Tongue (tissue), 3 donors: ENCODE measurements at places on chromosomes 5 and 9. TPM values are rescaled to one million over a fixed set of nuclear protein-coding genes. Genes with fewer than 3 reads are reported as not detected.

GRCh38 chr9:131105952-131106351 lies 9.6 kb downstream of the AIF1L start:
- no peak for DNase-seq

DNA sequence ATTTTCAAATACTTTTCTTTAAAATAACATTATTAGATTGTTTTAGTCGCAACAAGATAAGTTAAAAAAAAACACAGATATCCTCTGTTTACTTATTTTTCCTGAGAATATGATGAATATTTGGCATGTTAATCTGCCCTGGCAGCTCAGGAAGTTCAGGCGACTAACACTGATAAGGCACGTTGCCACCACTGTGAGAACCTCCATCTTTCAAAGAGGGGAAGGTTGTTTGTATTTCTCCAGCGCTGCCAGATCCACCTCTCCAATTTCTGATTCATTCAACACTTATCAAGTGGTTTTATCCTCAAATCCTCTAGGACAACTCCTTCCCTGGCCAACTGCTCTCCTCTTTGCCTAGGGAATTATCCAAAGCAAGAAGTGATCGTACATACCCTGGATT lies 21.8 kb downstream of the CTNNAL1 start:
- no peak for DNase-seq

- DNase-seq: no peak
Observed at GRCh38 chr5:85484982-85485574, 1100.4 kb upstream of the EDIL3 start.

DNA sequence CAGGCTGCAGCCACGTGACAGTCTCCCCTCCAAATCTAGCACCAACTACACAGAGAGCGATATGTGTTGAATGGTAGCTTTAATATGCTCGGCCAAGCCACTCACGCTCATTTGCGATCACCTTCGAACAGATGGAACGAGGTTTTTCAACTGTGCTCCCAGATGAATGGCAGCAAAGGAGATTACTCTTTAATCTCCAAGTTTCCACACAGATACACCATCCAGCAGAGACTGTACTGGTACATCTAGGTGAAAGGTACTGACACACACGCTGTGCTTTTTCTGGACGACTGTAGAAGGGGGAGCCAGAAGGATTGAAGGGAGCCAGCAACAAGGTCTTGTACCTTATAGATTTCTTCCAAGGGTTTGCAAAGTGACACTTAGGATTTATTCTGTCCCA lies 263.9 kb downstream of the NR3C1 start:
- DNase-seq: no peak

- no peak for DNase-seq
Observed at GRCh38 chr5:102809033-102809432, 53.9 kb downstream of the PAM start.

GRCh38 chr5:62577488-62577887 lies 1.1 kb upstream of the LRRC70 start:
- DNase-seq: no peak

GRCh38 chr9:93003552-93004407 lies 54.7 kb upstream of the SUSD3 start:
- DNase-seq: peak; percentile 66

DNA sequence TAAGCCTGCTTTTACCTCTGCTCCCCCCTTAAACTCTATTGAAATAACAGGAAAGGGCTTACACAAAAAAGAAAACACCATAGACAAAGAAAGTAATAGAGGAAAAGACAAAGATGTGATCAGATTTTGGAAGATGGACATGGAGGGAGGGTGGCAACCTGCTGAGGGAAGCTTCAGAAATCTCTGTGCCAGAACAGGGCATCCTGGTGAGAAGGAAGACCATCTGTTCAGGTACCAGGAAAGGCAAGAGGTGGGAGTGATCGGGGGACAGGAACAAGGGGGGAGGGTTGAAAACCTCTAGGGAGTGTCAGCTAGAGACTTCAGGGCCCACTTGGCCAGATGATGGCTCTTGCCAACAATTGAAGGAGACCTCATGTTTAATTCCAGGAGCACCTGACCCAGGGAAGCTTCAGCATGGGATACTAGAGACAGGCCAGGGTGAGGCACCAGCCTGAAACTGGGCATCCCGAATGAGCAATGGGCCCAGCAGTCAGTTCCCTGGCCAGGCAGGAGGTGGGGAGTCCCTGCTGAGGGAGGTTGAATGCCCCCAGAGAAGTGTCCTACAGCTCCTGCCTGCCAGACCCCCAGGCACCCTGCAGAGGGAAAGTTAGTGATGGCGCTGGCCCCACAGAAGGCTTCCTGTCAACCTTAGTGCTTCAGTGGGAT lies 8.2 kb downstream of the SQSTM1 start:
- no peak for DNase-seq

DNA sequence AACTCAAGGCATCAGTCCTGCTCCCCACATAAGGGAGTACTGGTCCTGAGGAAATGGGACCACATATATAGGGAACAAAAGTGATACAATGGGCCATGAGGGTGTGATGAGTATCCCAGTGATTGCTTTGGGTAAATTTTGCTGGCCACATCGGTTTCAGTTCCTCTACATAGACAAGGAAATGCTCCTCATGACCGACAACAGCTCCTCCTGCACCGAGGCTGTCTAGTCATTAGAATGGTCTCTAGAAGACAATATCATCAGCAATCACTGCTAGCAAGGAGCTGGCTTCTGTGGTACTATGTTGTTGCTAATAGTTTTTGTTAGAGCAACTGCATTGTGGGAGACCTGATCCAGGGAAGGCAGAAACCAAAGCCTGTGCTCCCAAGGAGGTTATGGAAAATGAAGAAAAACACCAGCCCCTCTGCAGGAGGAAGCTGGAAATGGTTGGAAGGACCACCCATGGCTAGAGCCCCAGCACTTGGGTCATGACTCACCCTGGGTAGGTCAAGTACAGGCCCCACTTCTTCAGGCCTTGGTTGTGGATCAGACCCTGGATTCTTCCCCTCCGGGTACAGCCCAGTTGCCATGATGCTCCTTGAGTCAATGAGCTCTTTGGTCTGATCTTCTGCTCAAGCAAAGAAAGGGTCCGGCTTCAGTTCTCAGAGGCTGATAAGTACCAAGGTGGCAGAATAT lies 3.4 kb upstream of the CTSL start:
- no peak for DNase-seq

GRCh38 chr5:17314907-17315471 lies 97.6 kb downstream of the BASP1 start:
- no peak for DNase-seq

DNA sequence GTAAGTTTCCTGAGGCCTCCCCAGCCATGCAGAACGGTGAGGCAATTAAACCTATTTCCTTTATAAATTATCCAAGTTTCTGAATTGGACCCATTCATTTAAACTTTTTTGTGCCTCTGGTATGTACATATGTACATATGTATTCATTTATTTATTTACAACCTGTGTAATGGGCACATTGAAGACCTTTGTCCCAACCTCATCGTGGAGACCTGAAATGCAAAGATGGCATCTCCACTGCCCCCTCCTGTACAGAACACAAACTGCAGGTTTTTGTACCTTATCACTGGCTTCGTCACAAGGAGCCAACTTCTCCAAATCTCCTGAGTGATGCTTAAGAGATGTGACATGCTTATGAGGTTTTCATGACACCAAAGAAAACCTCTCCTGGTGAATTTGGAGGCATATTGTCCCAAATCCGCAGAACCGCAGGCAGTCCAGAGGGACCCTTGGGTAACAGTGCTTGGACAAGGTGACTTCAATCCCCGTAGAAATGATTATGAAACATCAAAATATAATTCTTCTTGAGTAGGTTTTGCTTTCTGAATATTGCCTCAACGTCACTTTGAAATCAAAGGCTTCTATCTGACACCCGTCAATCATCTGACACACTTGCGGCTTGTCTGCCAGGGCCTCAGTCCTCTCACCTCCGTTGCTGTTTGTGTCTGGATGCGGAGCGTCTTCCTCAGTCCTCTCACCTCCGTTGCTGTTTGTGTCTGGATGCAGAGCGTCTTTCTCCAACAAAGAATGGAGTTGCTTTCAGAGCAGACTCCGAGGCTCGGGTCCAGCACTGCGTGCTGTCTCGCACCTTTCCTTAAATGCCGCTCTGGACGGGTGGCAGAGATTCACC lies 135.0 kb upstream of the IRX4 start:
- peak; percentile 21 for DNase-seq

DNA sequence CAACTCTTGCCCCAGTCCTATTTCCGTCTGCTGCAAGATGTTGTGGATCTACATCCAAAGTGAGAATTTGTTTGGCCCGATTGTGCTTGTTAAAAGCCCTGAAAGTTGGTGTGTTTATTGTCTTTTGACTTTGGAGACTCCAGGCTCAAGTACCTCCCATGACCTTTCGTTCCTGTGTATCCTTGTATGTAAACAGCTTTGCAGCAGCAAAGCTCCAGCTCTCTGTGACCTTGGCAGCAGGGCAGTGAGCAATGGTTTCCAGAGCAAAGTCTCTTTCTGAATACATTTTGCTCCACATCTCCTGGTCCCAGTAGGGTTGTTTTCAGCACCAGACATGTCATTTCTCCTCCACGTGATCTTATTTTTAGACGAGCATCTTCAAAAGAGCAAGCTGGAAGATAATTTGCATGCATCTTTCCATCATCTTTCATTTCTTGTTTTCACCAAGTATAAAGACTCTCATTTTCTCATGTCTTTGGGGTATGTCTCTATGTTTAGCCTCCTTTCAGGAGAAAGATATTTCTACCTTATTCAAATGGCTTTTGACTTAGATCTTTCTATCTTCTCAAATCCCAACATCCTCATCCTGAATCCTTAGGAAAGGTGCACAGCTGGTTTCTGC lies 68.1 kb upstream of the ERCC6L2 start:
- no peak for DNase-seq

GRCh38 chr5:96655506-96655905 lies 6.7 kb upstream of the CAST start:
- no peak for DNase-seq

- no peak for DNase-seq
Observed at GRCh38 chr5:35487233-35488025, 130.2 kb upstream of the SPEF2 start.

GRCh38 chr5:115961381-115962238 lies 665 bp upstream of the LVRN start:
- DNase-seq: peak; percentile 37

DNA sequence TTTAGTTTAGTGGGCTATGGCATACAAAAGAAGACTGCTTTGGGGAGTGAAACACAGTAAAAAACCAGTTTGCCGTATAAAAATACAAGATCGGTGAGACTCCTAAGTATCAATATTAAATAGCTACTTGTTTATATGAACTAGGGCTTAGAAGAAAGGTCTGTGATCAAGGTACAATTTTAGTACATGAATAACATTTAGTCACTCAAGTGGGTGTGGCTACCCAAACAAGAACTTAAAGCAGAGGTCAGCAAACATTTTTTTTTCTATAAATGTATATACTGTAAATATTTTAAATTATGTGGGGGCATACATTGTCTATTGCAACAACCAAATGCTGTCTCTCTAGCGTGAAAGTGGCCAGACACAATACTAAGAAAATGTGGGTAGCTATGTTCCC lies 1452.5 kb upstream of the NUDT12 start:
- DNase-seq: no peak

DNA sequence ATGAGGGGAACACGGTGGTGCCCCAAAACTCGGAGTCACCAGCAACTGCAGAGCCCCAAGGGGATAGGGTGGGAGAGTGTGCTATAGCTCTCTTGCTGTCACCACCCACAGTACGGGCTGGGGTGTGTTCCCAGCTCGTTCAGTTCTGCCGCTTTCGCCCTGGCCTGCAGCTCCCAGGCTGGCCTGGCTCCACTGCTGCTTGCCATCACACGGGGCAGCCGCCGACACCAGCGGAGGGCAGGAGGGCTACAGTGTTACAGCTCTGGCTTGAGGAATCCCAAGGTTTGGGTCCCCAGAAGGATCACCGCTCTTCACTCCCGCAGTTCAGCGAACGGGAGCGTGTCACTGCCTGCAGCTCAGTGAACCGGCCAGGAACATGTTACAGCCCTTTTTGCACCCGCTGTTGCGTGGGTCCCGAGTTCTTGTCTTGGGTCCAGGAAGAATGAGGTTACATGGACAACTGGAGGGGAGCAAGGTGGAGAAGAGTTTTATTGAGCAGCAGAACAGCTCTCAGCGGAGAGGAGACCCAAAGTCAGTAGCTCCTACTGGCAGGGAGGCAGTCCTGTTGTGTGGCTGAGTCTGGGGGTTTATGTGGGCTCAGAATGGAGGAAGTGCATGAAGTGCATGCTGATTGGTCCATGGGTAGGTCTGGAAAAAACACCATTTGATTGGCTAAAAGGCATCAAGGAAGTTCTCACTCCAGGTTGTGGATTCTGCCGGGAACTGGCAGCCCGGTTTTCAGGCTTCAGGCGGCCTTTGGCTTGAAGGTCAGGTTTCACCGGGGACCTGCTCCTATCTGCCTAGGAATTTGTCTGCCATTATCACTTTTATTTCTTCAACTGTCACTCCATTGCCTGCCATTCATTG lies 113.4 kb downstream of the EHMT1 start:
- DNase-seq: no peak

DNA sequence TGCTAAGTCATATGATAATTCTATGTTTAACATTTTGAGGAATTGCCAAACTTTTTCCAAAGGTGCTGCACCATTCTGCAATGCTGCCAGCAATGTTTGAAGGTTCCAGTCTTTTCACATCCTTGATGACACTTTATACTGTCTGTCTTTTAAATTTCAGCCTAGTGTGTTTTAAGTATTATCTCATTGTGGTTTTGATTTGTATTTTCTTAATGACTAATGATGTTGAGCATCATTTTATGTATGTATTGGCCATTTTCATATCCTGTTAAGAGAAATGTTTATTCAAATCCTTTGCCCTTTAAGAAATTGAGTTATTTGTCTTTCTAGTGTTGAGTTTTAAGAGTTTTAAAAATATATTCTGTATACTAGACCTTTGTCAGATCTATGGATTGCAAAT lies 5.0 kb upstream of the TEX48 start:
- DNase-seq: no peak

- peak; percentile 89 for DNase-seq
Observed at GRCh38 chr9:97293207-97293721, 14.2 kb upstream of the CCDC180 start.

- DNase-seq: peak; percentile 94
Observed at GRCh38 chr5:142713121-142713706, 27.3 kb upstream of the FGF1 start.

- peak; percentile 78 for DNase-seq
Observed at GRCh38 chr5:161546470-161547301, at the start of gene GABRB2. GABRB2 (minus strand) TSS chr5:161546725; CDS start chr5:161546643, 82 bp downstream.

The IFNK gene
- not detected for total RNA-seq

The PCDHA11 gene
- total RNA-seq: 0.51 TPM

The CKMT2 gene
- 287 TPM for total RNA-seq

The PCA3 gene
- total RNA-seq: 0.62 TPM

The ACOT12 gene
- total RNA-seq: not detected

The RECK gene
- 22.9 TPM for total RNA-seq

The ADAMTSL1 gene
- 22.4 TPM for total RNA-seq

The IL7R gene
- 0.72 TPM for total RNA-seq

The OR1J4 gene
- not detected for total RNA-seq

The IFNA2 gene
- total RNA-seq: not detected

The ACTBL2 gene
- not detected for total RNA-seq

The TICAM2 gene
- total RNA-seq: 4.0 TPM
